ENCODE measurements at places on chromosomes 5 and 9. TPM values are rescaled to one million over a fixed set of nuclear protein-coding genes. Genes with fewer than 3 reads are reported as not detected.

- DNase-seq: no peak
Measured at GRCh38 chr9:80964374-80964773, 725.0 kb downstream of the TLE1 start.

DNA sequence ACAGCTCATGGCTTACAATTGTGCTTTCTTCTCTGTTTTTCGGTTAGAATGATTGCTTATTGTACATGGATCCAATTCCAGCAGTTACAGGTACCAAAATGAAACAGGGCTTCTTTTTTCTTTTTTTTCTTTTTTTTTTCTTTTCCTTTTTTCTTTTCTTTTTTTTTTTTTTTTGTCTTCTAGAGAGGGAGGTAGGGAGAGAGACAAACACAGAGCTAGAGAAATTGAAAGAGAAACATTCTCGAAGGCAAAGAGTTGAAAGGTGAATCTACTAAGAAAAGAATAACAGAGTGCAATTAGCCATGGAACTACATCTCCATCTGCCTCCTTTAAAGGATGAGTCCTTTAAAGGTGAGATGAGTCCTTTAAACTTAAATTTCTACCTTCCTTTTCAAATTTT is 1.0 kb upstream of the EDIL3 start:
- DNase-seq: no peak

GRCh38 chr9:133441571-133441970 is 18.2 kb upstream of the CACFD1 start:
- DNase-seq: no peak

GRCh38 chr9:126516561-126516935 is 97.2 kb upstream of the LMX1B start:
- no peak for DNase-seq

PCDHGA4 gene
- 0.17 TPM for total RNA-seq

TRIP13 gene
- total RNA-seq: 9.4 TPM

Data from hepatocyte (in vitro differentiated cells).